ENCODE measurements at places on chromosomes 2 and 18. TPM values are rescaled to one million over a fixed set of nuclear protein-coding genes. Genes with fewer than 3 reads are reported as not detected.

The SLC38A11 gene
- total RNA-seq = 4.3 TPM

The TMEM150A gene
- total RNA-seq = 23.9 TPM

The VIL1 gene
- not detected for total RNA-seq

The POTEI gene
- total RNA-seq = not detected

The C1QL2 gene
- total RNA-seq = not detected

The SERPINB10 gene
- not detected for total RNA-seq

The KCNE4 gene
- total RNA-seq = 1.9 TPM

The CHN1 gene
- total RNA-seq = 40.0 TPM

- no peaks in the 10 kb centered on the region for H3K4me1 ChIP-seq
- no peaks in the 10 kb centered on the region for H3K27me3 ChIP-seq
- no peaks in the 10 kb centered on the region for H3K36me3 ChIP-seq
- H3K27ac ChIP-seq = no peak overlapping the region
Measured at GRCh38 chr2:161938335-161938734, 135.7 kb downstream of the DPP4 start.

DNA sequence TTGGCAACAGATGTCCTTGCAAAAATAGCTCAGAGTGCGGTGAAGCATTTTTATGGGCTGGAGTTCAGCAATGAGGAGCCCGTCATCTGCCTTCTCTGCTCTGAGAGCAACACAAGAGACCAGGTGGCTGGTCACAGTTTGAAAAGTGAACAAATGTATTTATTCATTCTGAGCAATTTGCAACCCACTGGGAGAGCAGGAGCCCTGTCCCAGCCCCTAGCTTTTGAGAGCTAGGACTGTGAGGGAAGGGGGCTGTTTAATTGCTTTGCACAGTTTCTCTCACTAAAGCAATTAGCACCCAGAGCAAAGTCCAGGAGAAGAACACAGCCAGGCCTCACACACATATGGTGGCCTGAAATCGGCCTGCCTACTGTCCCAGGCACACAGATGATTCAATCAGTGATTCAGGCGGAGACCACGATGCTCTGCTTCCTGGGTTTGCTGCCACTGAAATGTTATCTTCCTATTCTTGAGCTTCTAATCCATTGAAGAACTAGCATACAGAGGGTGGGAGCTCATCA, 646.1 kb upstream of the ACVR2A start:
- H3K36me3 ChIP-seq = no peaks in the 10 kb centered on the region
- H3K4me3 ChIP-seq = no peak overlapping the region
- no peak for DNase-seq
- no peak overlapping the region for H3K27ac ChIP-seq

- H3K4me3 ChIP-seq = no peak overlapping the region
- no peak overlapping the region for H3K27ac ChIP-seq
- no peaks in the 10 kb centered on the region for H3K27me3 ChIP-seq
- no peak for DNase-seq
- H3K36me3 ChIP-seq = no peaks in the 10 kb centered on the region
- H3K4me1 ChIP-seq = no peaks in the 10 kb centered on the region
Measured at GRCh38 chr2:140154271-140154670, 1374.1 kb upstream of the NXPH2 start.

DNA sequence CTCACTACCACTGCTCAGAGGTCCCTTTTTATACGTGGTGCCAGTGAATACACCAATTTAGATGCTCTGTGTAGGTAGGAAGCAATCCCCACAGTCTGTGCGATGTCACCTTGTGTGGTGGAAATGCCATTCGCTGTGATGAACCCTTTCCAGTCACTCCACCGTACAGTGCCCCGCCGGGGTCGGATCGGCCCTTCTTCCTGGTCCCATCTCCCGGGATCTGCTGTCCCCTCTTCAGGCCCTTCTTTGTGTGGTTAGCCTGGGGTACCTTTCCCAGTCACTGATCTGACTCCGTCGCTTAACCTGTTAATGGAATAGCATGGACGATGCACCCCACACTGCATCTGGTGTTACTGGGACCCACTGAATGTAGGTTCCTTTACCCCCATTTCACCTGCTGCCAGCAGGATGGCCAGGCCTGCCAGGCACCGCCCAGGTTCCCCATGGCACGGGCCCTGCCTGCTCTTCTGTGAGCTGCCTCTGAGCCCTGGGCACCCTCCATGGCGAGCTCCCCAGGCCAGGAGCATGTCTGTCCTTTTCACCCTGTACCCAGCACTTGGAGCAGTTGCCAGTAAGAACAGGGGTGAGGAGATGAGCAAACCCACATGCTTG, 18.0 kb downstream of the TWIST2 start:
- H3K36me3 ChIP-seq = no peaks in the 10 kb centered on the region
- H3K27ac ChIP-seq = no peak overlapping the region
- H3K27me3 ChIP-seq = no peaks in the 10 kb centered on the region
- no peak for DNase-seq
- no peak overlapping the region for H3K4me3 ChIP-seq
- peaks cover 13% of the 10 kb centered on the region for H3K4me1 ChIP-seq

GRCh38 chr2:188664416-188664815, 309.8 kb upstream of the COL3A1 start:
- no peak overlapping the region for H3K4me3 ChIP-seq
- H3K27me3 ChIP-seq = no peaks in the 10 kb centered on the region
- DNase-seq = no peak
- H3K36me3 ChIP-seq = no peaks in the 10 kb centered on the region
- H3K4me1 ChIP-seq = no peaks in the 10 kb centered on the region

DNA sequence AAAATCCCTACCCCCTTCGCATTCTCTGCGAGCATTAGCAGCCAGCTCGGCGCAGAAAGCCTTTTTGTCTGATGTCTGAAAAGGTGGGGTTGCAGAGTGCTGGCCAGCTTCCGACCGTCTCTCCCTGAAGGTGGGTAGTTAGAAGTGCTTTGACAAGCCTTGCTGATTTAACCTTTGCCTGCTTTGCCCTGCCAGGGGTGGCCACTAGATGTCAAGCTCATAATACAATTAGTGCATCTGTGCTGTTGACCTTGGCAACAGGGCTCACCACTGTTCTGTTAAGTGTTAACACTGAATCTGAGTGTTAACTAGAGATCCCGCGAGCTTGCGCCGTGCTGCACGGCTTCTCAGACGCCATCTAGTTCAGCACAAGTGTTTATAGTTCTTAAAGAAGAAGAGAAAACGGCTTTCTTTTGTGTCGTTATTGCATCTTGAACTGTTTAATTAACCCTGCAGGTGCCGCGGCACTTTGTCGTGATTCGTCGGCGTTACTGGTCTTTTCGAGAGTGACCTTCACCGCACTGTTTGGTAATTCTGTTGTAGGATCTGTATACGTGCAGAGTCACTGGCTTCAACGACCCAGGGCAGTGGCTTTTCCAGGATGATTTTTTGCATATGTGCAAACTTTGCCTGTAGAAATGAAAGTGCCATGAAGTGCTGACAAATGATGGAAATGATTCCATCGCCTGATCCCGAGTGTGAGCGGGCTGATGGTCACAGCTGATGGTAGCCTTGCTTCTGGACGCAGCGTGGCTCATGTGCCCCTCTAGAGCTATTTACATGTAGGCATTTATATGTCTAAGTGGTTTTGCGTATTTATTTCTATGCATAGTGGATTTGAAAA, 5.5 kb downstream of the SALL3 start:
- DNase-seq = peak; percentile 48
- no peak overlapping the region for H3K27ac ChIP-seq
- H3K36me3 ChIP-seq = no peaks in the 10 kb centered on the region
- H3K4me1 ChIP-seq = no peaks in the 10 kb centered on the region

- peaks cover 12% of the 10 kb centered on the region for H3K4me1 ChIP-seq
- no peaks in the 10 kb centered on the region for H3K27me3 ChIP-seq
- H3K27ac ChIP-seq = peak overlapping the region; percentile 17
- H3K4me3 ChIP-seq = no peak overlapping the region
- no peaks in the 10 kb centered on the region for H3K36me3 ChIP-seq
Measured at GRCh38 chr2:38438883-38439612, 62.0 kb upstream of the ATL2 start.

DNA sequence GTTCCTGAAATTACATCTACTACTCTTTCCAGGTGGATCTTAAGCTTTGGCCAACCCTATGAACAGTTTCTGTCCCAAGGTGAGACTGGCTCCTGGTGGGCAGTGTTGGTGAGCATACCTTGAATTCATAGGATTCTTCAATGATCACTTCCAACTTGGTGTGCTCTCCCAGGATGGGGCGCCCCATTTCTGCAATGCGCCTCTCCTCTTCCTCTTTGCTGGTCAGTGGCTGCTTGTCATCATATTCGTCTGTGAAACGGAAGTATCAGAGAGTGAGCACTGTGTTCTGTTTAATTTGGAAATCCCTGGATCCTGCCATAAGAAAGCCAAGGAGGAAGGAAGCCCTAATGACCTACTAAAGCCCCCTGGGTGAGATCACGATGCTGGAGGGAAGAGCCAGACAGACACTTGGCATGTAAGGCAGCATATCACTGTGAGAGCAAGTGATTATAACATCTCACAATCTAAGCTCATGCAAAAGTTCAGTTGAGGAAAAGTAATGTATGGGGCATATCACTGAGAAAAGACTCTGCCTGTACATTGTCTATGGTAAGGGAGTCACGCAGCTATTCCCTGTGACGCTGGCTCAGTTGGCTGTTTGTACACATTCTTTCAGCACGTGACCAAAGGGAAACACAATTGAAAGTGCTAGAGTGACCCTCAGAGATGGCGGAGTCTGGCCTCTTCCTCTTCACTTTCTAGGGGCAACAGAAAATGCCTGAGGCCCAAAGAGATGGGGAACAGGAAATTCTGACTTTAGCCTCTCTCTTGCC, 287.0 kb downstream of the SLC8A1 start:
- no peaks in the 10 kb centered on the region for H3K4me1 ChIP-seq
- no peaks in the 10 kb centered on the region for H3K27me3 ChIP-seq
- no peak overlapping the region for H3K4me3 ChIP-seq
- H3K36me3 ChIP-seq = no peaks in the 10 kb centered on the region

DNA sequence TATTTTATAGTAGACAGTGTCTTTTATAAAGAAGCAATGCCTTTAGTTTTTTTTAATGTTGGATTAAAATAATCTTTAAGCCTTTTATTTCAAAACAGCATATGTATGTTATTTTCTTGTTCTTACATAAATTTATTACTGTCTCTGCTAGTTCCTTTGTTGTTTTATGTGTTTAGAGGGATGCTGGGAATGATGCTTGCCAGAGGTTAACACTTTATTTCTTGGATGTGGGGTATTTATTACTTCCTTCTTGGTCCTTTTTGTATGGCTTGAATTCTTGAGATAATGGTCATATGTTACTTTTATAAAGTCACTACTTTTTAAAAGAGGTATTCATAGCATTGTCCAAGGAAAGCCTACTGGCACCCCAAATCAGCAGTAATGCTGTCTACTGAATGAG, 63.1 kb downstream of the ANKRD12 start:
- peaks cover 16% of the 10 kb centered on the region for H3K4me1 ChIP-seq
- H3K36me3 ChIP-seq = no peaks in the 10 kb centered on the region
- no peak for DNase-seq
- no peaks in the 10 kb centered on the region for H3K27me3 ChIP-seq

DNA sequence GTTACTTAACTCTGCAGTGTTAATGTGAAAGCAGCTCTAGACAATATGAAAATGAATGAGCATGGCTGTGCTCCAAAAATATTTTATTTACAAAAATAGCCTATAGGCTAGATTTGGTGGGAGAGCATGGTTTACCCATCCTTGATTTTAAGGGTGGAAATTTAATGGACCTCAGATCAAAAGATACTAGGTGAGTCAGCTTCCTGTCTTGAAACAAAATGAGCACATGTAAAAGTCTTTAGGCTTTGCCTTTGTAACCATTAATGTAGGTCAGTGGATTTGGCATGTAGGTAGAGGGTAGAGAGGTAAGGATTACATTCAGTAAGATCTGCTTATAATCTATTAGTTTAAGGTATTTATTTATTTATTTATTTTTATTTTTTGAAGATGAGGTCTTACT, 72.7 kb downstream of the GREB1L start:
- H3K4me1 ChIP-seq = no peaks in the 10 kb centered on the region
- no peak overlapping the region for H3K27ac ChIP-seq
- no peak overlapping the region for H3K4me3 ChIP-seq

DNA sequence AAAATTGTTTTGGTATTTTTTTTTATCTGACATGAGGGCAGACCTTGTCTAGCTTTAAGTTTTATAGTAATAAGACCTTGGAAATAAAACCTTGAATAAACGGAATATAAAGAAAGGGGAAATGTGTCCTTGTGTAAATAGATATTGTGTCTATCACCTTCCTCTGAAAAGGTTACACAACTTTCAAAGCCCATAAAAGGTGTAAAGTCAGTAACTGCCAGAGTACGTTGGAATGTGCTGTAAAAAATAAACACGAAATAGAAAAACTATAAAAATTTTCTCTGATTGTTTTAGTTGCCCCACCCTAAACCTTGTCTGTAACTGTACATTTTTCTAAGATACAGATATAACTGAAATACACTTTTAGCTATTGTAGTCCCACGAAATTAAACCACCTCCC, 82.3 kb downstream of the ZEB2 start:
- no peak overlapping the region for H3K4me3 ChIP-seq
- H3K4me1 ChIP-seq = peaks cover 51% of the 10 kb centered on the region
- no peaks in the 10 kb centered on the region for H3K27me3 ChIP-seq
- peak overlapping the region; percentile 48 for H3K27ac ChIP-seq

DNA sequence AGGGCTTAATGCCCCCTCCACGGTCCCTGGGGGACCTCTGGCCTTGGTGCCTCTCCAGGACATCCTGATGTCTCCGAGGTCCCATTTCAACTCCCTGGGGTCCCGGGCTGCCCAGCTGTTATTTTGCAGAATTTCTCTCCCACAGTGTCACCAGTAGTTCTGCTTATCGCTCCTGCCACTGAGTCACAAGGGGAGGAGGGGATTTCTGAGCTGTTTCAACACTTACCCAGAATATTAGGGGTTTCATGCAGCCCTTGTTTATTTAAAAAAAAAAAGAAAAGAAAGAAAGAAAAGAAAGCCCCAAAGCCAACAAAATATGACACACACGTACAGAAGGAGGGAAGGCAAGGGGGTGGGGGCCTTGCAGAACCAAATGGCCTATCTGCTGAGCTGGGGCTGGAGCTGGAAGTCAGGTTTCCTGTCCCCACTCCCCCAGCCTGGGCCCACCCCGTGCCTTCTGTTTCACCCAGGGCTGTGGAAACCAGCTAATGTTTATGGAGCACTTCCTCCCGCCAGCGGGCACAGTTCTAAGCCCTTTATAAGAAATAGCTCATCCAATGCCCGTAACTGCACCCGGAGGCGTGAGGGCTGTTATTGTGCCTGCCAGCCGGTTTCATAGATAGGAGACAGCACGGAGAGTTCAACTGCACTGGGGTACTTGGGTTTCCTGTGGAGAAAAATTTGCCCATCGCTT, 8.4 kb upstream of the ARID5A start:
- H3K27ac ChIP-seq = peak overlapping the region; percentile 76
- no peaks in the 10 kb centered on the region for H3K36me3 ChIP-seq
- H3K27me3 ChIP-seq = no peaks in the 10 kb centered on the region
- H3K4me3 ChIP-seq = peak overlapping the region; percentile 70

GRCh38 chr2:41720331-41721251, 327.2 kb upstream of the PKDCC start:
- H3K27ac ChIP-seq = no peak overlapping the region
- no peaks in the 10 kb centered on the region for H3K36me3 ChIP-seq
- no peaks in the 10 kb centered on the region for H3K4me1 ChIP-seq
- no peak overlapping the region for H3K4me3 ChIP-seq

GRCh38 chr2:8633735-8634313, 48.0 kb upstream of the ID2 start:
- no peaks in the 10 kb centered on the region for H3K4me1 ChIP-seq
- H3K4me3 ChIP-seq = no peak overlapping the region
- no peaks in the 10 kb centered on the region for H3K27me3 ChIP-seq
- DNase-seq = no peak
- H3K36me3 ChIP-seq = no peaks in the 10 kb centered on the region
- no peak overlapping the region for H3K27ac ChIP-seq

- no peaks in the 10 kb centered on the region for H3K27me3 ChIP-seq
- no peaks in the 10 kb centered on the region for H3K36me3 ChIP-seq
- no peak overlapping the region for H3K27ac ChIP-seq
- no peak for DNase-seq
Measured at GRCh38 chr2:21710031-21710430, 586.3 kb downstream of the TDRD15 start.

- DNase-seq = no peak
- no peaks in the 10 kb centered on the region for H3K36me3 ChIP-seq
- no peak overlapping the region for H3K4me3 ChIP-seq
- no peak overlapping the region for H3K27ac ChIP-seq
Measured at GRCh38 chr18:63788447-63789096, 13.4 kb downstream of the SERPINB7 start.

Data from adrenal gland (tissue), 19 donors.